HS-5 (cell line): ENCODE measurements at places on chromosomes 7 and 10.

GRCh38 chr7:104367926-104368325, 39.5 kb downstream of the LHFPL3 start:
- DNase-seq, result no peak

DNA sequence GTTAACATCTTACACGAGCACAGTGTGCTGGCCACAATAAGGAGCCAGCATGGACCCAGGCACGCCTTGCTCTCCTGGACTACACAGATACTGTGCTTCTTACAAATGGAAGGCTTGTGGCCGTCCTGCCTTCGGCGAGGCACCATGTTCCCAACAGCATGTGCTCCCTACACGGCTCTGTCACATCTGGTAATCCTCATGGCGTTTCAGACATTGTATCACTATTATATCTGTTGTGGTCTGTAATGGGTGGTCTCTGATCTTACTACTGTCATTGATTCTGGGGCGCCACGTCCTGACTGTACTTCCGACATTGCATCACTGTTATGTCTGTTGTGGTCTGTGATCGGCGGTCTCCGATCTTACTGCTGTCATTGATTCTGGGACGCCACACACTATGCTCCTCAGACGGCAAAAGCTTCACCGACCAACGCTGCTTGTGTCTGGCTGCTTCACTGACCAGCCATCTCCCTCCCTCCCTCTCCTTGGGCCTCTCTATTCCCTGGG, 195.4 kb downstream of the MAD1L1 start:
- DNase-seq, result no peak

DNA sequence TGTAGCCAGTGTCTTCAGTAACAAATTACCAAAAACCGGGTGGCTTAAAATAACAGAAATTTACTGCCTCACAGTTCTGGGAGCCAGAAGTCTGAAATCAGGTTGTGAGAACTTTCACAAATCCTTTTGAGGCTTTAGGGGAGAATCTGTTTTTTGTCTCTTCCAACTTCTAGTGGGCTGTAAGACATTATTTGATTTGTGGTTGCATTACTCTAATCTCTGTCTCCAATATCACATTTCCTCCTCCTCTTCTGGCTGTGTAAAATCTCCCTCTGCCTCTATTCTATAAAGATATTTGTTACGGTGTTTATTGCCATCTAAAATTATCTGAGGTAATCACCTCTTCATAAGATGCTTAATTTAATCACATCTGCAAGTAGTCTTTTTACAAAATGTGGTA, 1039.6 kb upstream of the LRRN3 start:
- no peak for DNase-seq

DNA sequence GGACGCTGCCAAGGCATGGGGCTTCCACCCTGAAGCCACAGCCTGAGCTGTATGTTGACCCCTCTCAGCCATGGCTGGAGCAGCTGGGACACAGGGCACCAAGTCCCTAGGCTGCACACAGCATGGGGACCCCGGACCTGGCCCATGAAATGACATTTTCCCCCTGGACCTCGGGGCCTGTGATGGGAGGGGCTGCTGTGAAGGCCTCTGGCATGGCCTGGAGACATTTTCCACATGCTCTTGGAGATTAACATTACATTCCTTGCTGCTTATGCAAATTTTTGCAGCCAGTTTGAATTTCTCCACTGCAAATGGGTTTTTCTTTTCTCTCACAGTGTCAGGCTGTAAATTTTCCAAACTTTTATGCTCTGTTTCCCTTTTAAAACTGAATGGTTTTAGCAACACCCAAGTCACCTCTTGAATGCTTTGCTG, 463.6 kb downstream of the ZWINT start:
- DNase-seq, result no peak

DNA sequence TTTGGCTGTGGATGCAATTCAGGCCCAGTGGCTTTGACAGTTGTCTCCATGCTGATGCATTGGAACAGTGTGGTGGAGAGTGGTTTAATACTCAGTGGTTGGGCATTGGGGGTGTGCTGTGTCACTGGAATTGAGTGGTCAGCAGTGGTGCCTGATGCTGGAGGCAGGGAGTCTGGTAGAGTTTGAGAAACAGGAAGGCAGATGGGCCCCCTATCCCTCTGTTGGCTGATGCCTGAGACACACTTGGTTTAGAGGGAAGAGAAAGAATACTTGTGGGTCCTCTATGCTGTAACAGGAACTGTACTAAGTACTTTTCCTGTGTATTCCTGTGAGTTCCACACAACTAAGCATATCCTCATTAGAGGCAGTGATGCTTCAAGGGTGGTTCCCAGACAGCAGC, 55.4 kb downstream of the EEPD1 start:
- DNase-seq, result no peak

GRCh38 chr10:86215046-86215445, 151.5 kb downstream of the GRID1 start:
- DNase-seq, result no peak

DNA sequence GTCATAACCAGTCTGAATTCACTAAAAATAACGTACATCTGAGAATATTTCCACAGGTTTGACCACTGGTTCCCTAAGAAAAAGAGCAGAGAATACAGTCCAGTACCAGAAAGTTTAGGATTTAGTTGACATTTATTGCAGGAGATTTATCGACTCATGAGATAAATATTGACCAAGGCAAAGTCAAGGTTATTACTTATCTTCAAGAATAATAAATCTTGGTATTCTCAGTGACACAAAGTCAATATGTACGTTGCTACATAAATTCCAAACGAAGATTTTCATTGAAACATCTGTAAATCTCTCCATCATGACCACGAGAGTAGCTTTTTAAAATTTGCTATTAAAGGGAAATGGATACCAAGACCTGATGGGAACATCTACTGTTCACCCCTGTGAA, 39.4 kb upstream of the GRB10 start:
- no peak for DNase-seq

- DNase-seq, result no peak
Measured at GRCh38 chr10:1058017-1058416, 1.8 kb downstream of the WDR37 start.
